ENCODE measurements at places on chromosomes 7 and 10. TPM values are rescaled to one million over a fixed set of nuclear protein-coding genes. Genes with fewer than 3 reads are reported as not detected.
A peak's percentile ranks its signal among the peaks of the same experiment; 100 is the strongest.

DNA sequence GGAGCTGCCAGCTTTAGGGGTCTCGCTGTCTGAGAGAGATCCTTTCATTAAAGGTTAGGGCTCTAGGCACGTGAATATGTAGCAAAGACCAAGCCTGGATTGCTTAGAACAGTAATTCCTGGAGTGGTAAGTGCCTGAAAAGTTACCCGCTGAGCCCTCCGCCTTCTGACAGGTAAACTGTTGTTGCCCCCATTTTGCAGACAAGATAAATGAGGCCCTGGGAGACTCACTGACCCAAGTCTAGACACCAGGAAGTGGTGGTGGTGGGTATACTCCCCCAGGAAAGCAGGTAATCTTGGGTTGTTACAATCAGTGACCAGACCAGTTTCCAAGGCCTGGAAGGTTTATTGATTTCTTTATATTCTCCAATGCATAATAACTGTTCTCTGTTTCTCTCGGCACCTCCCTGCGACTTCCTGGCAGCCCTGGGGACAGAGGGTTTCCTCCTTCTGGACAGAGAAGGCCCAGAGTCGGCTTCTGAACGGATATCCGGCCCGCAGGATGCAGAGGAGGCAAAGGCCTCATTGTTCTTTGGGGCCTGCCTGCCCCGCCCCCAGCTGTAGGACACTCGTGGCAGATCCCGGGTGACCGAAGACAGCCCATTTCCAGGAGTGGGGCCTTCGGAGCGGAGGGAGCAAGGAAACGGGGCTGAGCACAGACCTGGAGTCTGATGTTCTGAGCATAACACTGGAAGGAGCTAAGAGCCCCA lies 1.3 kb upstream of the GRK5 start:
- DNase-seq = peak; percentile 77

DNA sequence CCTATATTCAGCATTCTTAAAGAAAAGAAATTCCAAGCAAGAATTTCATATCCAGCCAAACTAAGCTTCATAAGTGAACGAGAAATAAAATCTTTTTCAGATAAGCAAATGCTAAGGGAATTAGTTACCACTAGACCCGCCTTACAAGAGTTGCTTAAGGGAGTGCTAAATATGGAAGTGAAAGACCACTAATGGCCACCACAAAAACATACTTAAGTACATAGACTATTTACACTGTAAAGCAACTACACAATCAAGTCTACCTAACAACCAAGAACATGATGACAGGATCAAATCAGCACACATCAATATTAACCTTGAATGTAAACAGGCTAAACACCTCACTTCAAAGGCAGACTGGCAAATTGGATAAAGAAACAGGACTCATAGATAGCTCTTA lies 42.2 kb upstream of the NME8 start:
- DNase-seq = no peak

- no peak for DNase-seq
Measured at GRCh38 chr10:81898518-81898917, 23.5 kb downstream of the NRG3 start.

- DNase-seq = peak; percentile 53
Measured at GRCh38 chr7:123865517-123866117, 20.6 kb downstream of the HYAL4 start.

DNA sequence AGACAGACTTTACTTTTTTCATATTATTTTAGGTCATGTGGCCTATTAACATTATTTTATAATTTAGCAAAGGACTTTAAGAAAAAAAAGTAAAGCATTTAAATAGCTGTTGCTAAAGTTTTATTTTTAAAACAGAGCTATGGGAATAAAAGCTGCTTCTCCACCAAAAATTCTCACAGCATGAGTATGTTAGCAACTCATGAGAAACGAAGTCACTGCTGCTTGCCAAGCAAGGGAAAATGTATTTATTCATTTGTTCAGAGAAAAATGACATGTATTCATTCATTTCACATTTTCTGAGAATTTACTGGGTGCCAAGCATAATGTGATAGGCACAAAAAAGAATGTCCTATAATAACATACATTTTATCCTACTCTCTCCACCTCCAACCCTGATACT lies 5.1 kb downstream of the LRRC72 start:
- DNase-seq = no peak

GRCh38 chr7:525740-526139 lies 6.1 kb upstream of the PDGFA start:
- no peak for DNase-seq

- DNase-seq = no peak
Measured at GRCh38 chr7:45714521-45714820, 140.3 kb downstream of the ADCY1 start.

Gene IGF2BP3
- total RNA-seq = not detected

All from transverse colon (tissue), 4 donors.